ENCODE measurements at places on chromosomes 2 and 18.

DNA sequence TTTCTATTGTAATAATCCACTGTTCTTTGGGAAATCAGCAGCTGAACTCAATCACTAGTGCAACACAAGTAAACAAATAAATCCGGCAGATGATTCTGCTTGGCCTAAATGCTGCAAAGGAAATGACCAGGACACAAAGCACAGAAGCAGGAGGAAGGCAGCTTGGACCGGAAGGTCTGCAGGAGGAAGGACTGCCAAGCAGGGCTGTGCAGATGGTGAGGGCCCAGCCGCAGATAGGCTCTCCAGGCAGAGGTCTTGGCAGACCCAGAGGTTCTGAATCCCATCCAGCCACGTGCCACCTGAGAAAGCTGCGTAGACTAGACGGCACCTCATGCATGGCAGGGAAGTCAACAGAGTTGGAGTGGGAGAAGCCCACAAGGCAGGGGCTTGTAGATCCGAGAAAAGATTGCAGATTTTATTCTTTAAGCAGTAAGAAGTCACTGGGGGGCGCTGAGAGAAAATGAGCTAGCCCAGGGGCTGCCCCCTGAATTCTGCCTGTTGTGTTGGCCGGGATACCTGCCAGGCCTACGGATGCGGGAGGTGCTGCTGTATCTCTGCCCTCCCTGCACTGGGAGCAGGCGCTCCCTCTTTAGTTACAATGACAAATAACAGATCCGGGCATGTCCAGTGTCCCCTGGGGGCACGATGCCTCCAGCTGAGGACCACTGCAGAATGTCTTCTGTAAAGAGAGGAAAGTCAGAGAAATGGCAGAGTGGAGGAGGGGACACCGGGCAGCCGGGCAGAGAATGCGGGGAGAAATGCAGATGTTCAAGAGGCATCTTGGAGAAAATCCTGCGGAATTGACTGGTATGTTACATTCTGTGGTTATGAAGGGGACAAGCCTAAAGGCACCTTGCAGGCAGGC is 153.5 kb downstream of the PXDN start:
- H3K27me3 ChIP-seq: no peaks in the 10 kb centered on the region
- H3K4me3 ChIP-seq: no peak overlapping the region
- DNase-seq: no peak
- H3K4me1 ChIP-seq: no peaks in the 10 kb centered on the region
- no peaks in the 10 kb centered on the region for H3K36me3 ChIP-seq
- H3K27ac ChIP-seq: no peak overlapping the region

DNA sequence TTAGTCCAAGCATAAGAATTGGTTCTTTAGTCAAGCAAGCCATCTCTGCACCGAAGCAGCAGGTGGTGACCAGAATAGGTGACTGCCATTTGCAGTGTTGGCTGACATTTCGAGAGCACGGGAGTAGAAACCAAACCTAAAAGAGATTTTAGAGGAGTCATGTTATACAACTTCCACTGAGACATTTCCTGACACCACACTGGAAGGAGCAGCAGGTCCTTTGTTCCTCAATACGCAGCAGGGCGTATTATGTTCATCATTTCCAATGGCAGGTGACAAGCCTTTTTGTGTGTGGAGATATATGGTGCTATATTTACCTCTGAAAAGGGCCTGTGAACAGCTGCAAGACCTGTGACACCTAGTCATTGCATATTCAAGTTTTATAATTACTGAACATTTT is 418.8 kb upstream of the NETO1 start:
- no peaks in the 10 kb centered on the region for H3K4me1 ChIP-seq
- no peak for DNase-seq
- H3K27me3 ChIP-seq: no peaks in the 10 kb centered on the region
- no peaks in the 10 kb centered on the region for H3K36me3 ChIP-seq

DNA sequence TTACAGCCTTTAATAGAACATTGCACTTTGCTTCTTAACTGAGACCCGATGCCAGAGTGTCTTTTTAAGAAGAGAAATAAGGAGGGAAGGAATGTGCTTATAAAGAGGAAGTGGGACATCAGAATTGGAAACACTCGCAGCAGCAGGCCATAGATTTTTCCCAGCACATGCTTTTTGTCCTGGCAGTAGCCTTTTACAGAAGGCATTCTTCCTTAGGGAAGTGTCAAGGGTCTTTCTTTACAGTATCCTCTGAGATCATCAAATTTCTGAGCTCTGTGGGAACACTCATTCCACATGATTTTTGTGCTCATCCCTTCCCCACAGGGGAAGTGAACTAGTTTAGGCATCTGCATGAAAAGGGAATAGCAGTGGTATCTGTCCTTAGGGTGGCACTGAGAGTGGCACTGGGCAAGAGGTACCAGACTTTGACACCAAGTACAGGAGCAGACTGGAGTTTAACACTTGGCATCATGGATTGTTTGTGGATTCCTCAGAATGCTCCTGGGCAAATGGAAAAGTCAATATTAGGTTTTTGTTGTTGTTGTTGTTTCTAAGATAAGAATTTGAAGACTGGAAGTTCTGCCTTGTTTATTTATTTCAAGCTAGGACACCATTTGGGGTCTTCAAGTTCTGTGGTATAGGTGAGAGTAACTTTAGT is 4.1 kb downstream of the MYO1B start:
- DNase-seq: no peak
- H3K4me1 ChIP-seq: no peaks in the 10 kb centered on the region
- no peaks in the 10 kb centered on the region for H3K27me3 ChIP-seq
- H3K36me3 ChIP-seq: no peaks in the 10 kb centered on the region

- H3K4me1 ChIP-seq: peaks cover 19% of the 10 kb centered on the region
- H3K36me3 ChIP-seq: peaks cover 8% of the 10 kb centered on the region
- H3K27me3 ChIP-seq: no peaks in the 10 kb centered on the region
- H3K27ac ChIP-seq: peak within 1 kb of the TSS; percentile 89
These were observed at the start of gene HSBP1L1 for GRCh38 chr18:79964330-79965118. TSS of gene HSBP1L1 (plus strand) at chr18:79964643. CDS start at chr18:79964736, 93 bp downstream.

DNA sequence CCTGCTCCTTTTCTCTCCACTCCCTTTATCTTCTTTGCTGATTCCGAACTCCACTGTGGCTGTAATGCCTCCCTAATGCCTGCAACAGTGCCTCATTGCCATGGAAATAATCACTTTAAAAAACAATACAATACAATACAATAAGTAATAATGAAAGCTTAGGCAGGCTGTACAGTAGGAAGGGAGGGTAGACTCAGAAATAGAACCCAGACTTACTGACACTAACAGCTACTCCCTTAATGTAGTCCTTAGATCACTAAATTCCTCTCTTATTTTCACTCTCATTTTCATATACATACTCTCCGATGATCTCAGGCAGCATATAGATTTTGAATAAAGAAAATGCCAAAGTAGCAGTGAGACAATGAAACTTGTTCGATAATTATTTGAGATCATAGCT is 70.2 kb downstream of the DLGAP1 start:
- H3K27me3 ChIP-seq: no peaks in the 10 kb centered on the region
- no peaks in the 10 kb centered on the region for H3K36me3 ChIP-seq
- no peaks in the 10 kb centered on the region for H3K4me1 ChIP-seq
- DNase-seq: no peak

- no peaks in the 10 kb centered on the region for H3K27me3 ChIP-seq
- no peak for DNase-seq
- no peaks in the 10 kb centered on the region for H3K36me3 ChIP-seq
- no peaks in the 10 kb centered on the region for H3K4me1 ChIP-seq
These were observed 369.5 kb upstream of the LYPD1 start for GRCh38 chr2:133039531-133039930.

GRCh38 chr18:62525608-62526007 is 2.8 kb downstream of the ZCCHC2 start:
- peak; percentile 6 for DNase-seq
- H3K27me3 ChIP-seq: no peaks in the 10 kb centered on the region
- H3K4me1 ChIP-seq: peaks cover 35% of the 10 kb centered on the region
- no peaks in the 10 kb centered on the region for H3K36me3 ChIP-seq
- peak overlapping the region; percentile 88 for H3K27ac ChIP-seq
- H3K4me3 ChIP-seq: peak overlapping the region; percentile 81

GRCh38 chr2:86480105-86480504 is 38.9 kb downstream of the KDM3A start:
- H3K4me1 ChIP-seq: no peaks in the 10 kb centered on the region
- no peak overlapping the region for H3K4me3 ChIP-seq
- H3K27ac ChIP-seq: no peak overlapping the region
- no peak for DNase-seq
- H3K36me3 ChIP-seq: peaks cover 68% of the 10 kb centered on the region

DNA sequence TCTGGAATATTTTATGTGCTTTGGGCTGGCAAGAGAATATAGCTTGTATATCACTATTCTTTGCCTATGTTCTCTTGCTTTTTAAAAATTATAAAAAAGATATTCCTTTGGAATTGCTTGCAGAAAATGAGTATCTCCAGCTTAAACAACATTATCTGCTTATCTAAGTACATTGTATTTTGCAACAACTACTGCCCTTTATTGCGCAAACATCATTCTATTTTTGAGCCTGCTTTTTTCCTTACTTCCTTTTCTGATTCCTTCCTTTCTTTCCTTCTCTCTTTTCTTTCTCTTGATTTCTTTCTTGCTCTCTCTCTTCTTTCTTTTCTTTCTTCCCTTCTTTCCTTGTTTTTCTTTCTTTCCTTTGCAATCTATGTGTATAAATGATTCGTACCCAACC is 74.0 kb downstream of the UNC80 start:
- no peaks in the 10 kb centered on the region for H3K4me1 ChIP-seq
- no peak overlapping the region for H3K4me3 ChIP-seq
- no peaks in the 10 kb centered on the region for H3K36me3 ChIP-seq
- H3K27me3 ChIP-seq: no peaks in the 10 kb centered on the region

GRCh38 chr2:109239720-109240119 is 110.7 kb downstream of the SH3RF3 start:
- no peak for DNase-seq
- H3K27me3 ChIP-seq: no peaks in the 10 kb centered on the region

GRCh38 chr18:79548986-79549637 is 130.5 kb upstream of the CTDP1 start:
- H3K4me3 ChIP-seq: no peak overlapping the region
- no peak overlapping the region for H3K27ac ChIP-seq
- no peaks in the 10 kb centered on the region for H3K36me3 ChIP-seq
- no peaks in the 10 kb centered on the region for H3K4me1 ChIP-seq

DNA sequence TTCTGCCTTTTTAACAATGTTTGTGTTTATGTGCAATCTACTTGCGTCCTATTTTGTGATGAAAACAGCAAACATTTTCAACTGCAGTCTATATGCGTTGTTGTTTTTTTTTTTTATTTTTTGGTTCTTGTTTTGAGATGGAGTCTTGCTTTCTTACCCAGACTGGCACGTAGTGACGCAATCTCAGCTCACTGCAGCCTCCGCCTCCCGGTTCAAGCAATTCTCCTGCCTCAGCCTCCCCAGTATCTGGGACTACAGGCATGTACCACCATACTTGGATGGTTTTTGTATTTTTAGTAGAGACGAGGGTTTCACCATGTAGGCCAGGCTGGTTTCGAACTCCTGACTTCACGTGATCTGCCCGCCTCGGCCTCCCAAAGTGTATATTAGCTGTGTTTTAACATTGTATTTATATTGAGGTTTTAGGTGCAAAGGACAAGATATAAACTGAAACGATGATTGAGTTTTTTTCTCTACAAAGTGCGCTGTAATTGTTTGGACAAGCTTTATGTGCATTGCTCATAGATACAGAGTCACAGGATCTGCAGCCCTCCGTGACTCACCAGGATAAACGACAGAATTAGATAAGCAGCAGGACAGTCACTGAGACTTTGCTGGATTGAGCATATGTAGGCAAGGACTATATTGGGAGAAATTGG is 17.4 kb downstream of the CDH7 start:
- H3K27ac ChIP-seq: no peak overlapping the region
- no peaks in the 10 kb centered on the region for H3K27me3 ChIP-seq
- no peak overlapping the region for H3K4me3 ChIP-seq

Data from naive thymus-derived CD4-positive, alpha-beta T cell (primary cell).